ENCODE measurements at places on chromosomes 13 and 19.

DNA sequence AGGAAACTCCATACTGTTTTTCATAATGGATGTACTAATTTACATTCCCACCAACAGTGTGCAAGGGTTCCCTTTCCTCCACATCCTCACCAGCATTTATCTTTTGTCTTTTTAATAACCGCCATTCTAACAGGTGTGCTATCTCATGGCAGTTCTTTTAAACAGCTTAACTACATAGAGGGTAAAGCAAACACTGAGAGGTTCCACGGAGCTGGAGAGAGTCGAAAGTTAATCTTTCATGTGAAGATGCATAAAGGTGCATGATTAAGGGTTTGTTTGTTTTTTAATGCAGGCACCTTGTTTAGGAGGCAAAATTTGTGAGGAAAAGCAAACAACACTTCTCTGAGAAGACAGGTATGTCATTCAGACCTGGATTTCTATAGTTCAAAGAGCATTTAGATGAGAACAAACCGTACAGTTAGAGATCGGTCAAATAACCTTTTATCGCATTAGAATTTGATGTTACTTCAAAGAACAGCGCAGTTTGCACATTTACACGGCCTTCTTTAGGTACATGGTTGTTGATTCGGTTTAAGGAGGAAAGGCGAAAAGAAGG is 193.9 kb downstream of the RBM26 start:
- no peak for DNase-seq

DNA sequence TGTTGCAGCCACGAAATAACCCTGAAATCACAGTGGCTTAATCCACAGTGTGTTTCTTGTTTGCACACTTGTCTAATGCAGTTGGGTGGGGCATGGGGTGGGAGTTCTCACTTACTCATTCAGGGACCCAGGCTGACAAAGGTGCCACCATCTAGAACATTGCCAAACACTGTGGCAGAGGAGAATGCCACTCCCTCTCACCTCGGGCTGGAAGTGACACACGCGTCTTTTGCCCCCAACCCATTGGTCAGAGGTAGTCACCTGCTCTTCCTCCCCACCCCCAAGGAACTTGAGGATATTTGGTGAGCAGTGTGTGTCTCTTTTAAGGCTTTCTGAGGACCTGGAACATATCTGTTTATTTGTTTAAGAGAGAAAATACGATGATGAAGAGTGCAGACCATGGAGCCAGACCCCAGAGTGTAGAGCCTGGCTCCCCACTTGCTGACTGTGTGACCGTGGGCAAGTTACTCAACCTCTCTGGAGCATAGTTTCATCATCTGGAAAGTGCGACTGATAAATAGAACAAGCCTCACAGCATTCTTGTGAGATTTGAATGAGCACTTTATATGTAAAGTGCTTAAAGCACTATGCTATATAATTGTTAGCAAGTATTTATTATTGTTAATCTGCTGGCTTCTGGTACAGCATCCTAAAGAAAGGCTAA is 17.4 kb downstream of the GPR183 start:
- peak; percentile 77 for DNase-seq

- no peak for DNase-seq
These were observed 295.0 kb downstream of the ZNF536 start for GRCh38 chr19:30667227-30667626.

DNA sequence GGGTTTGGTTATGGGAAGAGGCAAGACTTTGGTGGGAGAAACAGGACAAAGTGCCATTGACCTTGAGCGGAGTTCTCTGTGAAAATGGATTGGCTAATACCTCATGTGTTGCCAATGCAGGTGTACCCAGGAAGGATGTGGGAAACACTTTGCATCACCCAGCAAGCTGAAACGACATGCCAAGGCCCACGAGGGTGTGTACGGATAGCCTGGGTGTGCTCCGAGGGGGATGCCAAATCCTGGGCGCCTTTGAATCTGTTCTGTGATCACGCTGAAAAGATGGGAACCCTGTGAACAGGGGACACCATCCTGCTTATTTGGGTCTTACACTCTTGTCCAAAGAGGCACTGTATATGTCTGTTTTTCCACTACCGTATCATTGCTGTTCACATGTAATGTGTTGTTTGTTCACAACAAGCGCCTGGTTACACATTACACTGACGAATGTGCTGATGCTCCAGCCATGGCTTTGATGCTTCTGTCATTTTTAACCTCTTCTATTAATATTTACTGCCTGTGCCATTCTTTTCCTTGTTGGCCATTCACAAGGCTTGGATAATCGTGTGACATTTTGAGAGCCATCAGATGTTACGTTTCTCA is 8.3 kb downstream of the GTF3A start:
- no peak for DNase-seq

DNA sequence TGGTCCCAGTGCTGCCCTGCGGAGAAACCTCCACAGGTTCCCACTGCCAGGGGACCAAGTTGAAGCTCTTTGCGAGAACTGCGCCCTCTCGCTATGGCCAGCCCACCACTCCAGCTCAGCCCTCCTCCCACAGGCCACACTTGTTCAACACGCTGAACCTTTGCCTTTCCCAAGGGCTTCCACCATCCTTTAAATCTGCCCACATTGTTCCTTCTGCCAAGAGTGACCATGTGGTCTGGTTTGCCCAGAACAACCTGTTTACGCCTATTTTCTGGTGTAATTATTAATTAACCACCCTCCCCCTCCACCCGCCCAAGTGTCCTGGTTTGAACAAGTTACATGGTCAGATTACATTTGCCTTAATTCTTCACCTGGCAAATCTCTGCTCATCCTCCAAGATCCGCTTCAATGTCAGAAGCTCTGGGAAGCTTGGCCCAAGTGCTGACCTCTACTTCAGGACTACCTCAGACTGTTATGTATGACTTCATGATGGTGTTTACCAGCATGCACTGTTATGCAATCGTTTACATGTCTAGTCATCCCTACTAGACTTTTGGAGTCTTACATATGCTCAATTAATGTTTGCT is 12.0 kb upstream of the USP12 start:
- no peak for DNase-seq

DNA sequence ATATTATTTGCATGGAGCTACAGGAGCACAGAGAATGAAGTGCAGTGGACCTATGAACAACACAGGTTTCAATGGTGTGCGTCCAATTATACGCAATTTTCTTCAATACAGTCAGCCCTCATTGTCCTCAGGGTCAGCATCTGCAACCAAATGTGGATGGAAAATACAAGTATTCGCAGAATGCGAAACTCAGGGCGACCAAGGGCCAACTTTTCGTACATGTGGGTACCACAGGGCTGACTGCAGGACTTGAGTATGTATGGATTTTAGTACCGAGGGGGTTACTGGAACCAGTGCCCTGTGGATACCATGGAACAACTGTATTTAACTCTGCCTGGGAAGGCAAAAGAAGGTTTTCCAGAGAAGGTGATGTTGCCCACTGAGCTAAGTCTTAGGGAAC is 10.2 kb downstream of the LCP1 start:
- no peak for DNase-seq

All from activated effector memory CD4-positive, alpha-beta T cell treated with anti-CD3 and anti-CD28 coated beads, Interleukin-2, amount 50 U/mL, for 16 hours (primary cell).